HFF-Myc (cell line): ENCODE measurements at places on chromosomes 4 and X.
A peak's percentile ranks its signal among the peaks of the same experiment; 100 is the strongest.

DNA sequence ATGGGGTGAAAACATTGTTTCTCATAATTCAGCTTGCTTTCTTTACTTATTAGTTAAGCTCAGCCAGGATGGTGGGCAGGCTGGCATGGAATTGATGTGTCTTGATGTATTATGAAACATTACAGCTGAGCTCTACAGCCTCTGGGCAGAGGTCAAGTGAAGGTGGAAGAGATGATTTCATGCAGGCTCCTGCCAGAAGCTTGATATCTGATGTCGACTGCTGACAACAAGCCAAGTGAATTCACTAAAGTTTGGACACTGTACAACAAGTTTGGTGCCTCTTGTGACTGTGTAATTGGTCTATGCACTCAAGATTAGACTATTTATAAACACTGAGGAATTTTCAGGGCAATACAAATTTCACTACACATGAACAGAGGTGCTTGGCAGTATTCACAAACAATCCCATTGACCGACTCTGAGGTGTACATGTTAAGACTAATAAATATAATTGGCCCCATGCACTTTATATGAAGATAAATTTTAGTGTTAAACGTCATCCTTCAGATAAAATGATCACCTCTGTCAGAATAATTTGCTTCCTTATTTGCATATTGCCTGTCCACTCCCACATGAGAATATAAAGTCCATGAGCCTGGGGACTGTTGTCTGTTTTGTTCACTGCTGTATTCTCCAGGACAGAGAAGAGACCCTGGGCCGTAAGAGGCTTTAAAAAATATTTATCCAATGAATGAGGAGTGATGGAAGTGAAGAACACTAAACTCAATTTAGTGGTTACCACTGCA is 612.2 kb downstream of the IQCM start:
- DNase-seq: no peak

DNA sequence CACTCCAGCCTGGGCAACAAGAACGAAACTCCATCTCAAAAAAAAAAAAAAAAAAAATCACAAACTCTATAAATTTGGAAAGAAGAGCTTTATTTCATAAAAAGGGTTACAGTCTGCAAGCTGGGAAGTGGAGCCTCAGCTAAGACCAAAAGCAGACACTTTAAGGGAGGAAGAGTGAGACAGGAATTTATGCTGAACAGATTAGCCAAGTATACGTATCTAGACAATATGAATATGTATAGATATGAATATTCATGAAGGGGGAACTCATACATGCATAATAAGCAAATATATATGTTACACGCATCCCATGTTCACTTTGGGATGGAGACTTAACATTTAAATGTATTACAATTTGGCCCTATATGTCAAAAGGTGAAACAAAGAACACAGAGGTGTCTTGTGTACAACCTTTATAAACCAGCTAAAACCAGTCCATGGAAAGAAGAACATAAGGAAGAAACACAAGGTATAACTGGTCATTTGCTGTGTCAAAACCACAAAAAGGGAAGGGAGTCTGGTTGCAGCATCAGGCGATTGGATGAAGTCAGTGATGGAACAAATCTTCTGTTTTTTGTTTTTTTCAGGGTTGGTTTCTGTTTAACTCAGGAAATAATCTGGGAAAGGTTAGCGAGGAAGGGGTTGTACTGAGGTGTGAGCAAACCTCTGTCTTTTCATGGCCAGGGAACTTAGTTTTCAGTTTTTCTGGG is 130.0 kb upstream of the MAOA start:
- DNase-seq: no peak

GRCh38 chr4:149993030-149993429 is 85.2 kb upstream of the DCLK2 start:
- DNase-seq: no peak

GRCh38 chr4:101169044-101170014 is 178.0 kb downstream of the PPP3CA start:
- DNase-seq: peak; percentile 59

- no peak for DNase-seq
Measured at GRCh38 chrX:43716144-43716543, 60.0 kb downstream of the MAOA start.

DNA sequence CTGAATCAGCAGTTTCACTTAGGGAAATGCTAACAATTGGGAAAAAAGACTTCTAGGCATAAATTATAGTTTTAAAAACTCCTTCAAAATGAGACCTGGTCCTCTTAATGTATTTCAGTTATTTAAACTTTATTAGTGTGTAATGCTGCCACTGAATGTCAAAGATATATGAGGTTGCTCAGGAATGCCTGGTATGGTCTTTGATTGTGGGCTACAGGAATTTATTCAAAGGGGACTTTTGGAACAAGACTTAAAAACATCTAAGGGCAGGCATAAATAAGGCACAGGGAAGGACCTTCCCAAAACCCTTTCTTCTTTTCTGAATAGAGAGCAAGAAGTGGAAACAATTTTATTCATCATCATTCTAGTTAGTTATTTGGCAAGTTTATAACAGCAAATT is 439.1 kb downstream of the TLL1 start:
- DNase-seq: no peak

- no peak for DNase-seq
Measured at GRCh38 chr4:139958739-139959098, 195.3 kb downstream of the MAML3 start.

DNA sequence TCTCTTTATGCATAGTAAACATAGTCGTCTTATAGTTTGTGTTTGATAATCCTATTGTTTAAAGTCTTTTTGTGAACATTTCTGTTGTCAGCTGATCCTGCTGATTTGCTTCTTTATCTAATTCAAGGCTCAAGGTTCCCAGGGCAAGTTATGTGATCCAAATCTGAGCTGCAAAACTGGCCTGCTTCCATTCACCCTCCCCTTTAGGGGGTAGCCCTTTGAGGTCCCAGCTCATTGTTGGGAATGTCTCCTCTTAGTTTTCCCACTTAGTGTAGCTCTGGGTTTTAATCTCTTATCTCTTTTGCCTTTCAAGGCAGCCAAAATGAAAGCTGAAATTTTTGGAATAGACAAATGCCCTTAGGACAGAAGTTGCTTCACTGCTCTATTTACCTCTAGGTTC is 40.2 kb upstream of the MAGED1 start:
- no peak for DNase-seq

- DNase-seq: no peak
Measured at GRCh38 chr4:184329659-184330400, 112.2 kb upstream of the ENPP6 start.

DNA sequence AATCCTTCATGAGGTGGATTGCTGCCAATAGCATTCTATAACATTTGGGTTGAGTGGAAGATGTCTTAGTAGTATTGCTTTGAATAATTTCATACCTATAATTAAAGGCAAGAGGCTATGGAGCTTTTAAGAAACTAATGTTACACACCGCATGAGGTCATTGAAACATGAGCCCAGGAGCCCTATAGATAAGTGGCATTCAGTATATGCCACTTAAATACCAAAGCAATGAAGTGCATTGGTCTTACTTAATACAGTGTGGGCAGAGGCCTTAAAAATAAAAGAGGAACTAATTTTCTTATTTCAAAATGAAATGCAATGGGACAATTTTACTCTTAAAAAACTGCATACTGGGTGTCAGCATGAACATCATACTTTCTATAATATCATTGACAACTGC is 47.5 kb downstream of the SPATA18 start:
- no peak for DNase-seq

DNA sequence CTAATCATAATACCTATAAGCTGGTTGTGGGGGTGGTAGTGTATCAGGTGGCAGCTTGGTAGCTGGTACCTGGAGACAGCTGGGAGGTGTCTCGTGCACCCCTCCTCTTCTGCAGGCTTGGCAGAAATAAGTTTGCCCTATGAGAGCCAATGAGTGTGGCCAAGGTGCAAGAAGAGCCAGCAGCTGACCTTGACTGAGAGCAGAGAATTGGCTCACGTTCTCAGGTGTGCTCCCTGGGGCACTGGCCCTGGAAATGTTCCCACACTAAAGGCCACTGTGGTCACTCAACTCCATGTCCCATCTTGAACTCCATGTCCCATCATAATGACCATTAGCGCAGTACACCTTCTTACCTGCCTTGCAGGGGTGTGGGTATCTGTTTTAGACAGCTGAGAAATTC is 13.4 kb downstream of the TRMT44 start:
- DNase-seq: no peak

- no peak for DNase-seq
Measured at GRCh38 chr4:88189418-88189738, 30.9 kb upstream of the ABCG2 start.

DNA sequence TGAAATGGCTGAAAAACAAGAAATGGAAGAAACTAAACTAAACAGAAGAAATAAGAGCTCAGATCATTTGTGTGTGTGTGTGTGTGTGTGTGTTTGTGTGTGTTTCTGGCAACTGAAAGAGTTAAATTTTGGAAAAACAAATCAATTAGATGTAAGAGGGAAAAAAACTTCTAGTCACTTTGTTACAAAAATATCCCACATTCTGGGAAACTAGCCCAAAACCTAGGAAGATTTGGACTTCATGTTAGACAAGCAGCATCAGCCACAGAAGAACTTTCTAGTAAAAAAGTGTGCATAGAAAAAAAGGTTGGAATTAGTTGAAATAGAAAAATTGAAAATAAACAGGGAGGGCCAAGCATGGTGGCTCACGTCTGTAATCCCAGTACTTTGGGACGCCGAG is 111.6 kb upstream of the PRKG2 start:
- no peak for DNase-seq

DNA sequence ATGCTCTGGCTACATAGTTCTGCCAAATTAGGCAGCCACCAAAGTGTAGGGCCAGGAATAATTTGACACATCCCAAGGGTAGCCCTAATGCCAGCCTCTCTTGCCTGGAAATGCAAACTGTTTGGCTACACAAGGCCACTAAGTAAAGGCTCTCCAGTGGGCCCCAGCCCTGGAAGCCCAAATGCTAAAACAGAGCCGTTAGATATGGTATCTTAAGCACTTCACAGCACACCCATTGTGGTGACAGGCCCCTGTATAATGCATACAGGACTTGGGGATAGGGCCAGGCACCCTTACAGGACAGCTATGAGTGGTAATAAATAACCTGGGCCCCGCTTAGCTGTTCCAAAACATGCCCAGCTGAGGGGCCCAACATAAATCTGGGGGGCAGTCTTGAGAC is 623.9 kb downstream of the BCOR start:
- DNase-seq: no peak

- no peak for DNase-seq
Measured at GRCh38 chr4:81704461-81704860, 232.8 kb upstream of the RASGEF1B start.

GRCh38 chr4:40553995-40554394 is 75.7 kb downstream of the RBM47 start:
- DNase-seq: no peak

- no peak for DNase-seq
Measured at GRCh38 chr4:107804956-107805355, 19.8 kb upstream of the SGMS2 start.

- no peak for DNase-seq
Measured at GRCh38 chrX:39459204-39459603, 638.6 kb downstream of the BCOR start.

GRCh38 chr4:167238226-167238625 is 3.9 kb upstream of the SPOCK3 start:
- DNase-seq: no peak

GRCh38 chr4:125105561-125105960 is 209.2 kb upstream of the FAT4 start:
- no peak for DNase-seq

GRCh38 chrX:68935362-68935761 is 106.5 kb downstream of the EFNB1 start:
- DNase-seq: no peak

GRCh38 chr4:52884994-52885393 is 22.9 kb downstream of the RASL11B start:
- no peak for DNase-seq

- no peak for DNase-seq
Measured at GRCh38 chr4:4420421-4420820, 33.5 kb downstream of the NSG1 start.

DNA sequence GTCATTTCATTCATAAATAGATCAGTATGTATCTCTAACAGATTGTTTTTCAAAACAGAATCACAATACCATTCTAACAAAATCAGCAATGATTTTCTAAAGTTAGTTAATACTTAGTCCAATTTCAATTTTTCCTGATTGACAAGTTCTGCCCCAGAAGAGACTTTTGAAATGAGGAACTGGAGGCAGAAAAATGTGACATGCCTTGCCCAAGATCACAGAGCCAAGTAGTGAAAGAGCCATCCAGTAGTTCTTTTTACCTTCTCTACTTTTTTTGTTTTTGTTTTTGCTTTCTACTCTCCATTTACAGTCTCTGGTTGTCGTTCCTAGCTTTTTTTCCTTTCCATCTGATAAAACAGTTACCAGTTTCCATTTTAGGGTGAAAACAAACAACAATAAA is 129.3 kb upstream of the TMEM164 start:
- no peak for DNase-seq

DNA sequence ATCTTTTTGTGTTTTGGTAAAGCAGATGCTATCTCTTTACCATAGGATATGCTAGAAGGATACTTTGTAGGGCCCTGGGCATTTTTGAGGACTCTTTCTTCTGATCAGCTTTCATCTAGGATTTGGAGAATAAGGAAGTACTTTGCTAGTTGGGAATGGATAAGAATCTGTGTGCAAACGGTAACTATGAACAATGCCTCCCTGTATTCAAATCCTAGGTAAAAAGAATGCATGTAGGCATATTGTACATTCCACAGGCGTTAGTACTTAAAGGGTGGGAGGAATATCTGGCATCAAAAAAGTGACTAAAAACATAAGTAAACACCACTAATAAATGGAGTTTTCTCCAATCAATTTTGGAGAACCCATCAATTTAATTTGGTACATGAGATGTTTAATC is 59.7 kb downstream of the SH3BGRL start:
- no peak for DNase-seq

- DNase-seq: no peak
Measured at GRCh38 chrX:38660395-38661102, 99.2 kb downstream of the TSPAN7 start.

- DNase-seq: no peak
Measured at GRCh38 chr4:23260511-23260910, 567.8 kb downstream of the GBA3 start.

- no peak for DNase-seq
Measured at GRCh38 chr4:148926276-148927260, 484.4 kb upstream of the NR3C2 start.

DNA sequence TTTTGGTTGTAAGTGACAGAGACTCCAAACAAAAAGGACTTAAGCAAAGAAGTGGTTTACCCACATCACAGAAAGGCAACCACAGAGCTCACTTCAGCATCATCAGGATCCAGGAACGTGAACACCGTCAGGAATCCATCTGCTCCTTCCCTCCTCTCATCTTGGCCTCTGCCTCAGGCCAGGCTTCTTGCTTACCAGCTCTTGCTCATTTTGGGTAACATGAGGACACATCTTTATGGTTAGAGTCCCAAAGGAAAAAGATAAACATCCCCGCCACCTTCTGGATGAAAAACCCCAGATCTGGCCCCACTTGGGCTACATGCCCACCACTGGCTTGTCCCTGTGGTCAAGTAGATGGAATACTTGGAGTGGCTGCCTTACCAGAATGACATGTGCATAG is 176.8 kb upstream of the RPL34 start:
- DNase-seq: no peak

- DNase-seq: no peak
Measured at GRCh38 chr4:41572956-41573355, 35.0 kb downstream of the LIMCH1 start.
